MM.1S (cell line): ENCODE measurements at places on chromosomes 1 and 21.

DNA sequence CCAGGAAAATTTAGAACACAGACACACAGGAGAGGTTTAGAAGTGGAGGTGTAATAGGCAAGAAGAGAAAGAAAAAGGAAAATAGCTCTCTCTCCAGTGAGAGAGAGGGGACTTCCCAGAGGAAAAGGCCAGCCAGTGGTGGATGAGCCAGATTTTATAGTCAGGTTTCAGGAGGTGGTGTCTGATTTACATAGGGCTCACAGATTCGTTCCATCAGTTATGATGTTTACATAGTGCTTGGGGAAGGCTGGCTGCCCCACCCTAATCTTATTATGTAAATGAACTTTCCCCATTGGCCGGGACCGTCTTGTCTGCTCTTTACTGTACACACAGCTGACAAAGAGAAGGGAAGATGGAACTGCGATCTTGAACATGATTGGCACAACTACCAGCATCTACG is 797.3 kb downstream of the PLA2G4A start:
- no peaks in the 10 kb centered on the region for H3K27me3 ChIP-seq
- DNase-seq: no peak
- H3K27ac ChIP-seq: no peak overlapping the region
- H3K4me3 ChIP-seq: no peak overlapping the region
- no peaks in the 10 kb centered on the region for H3K36me3 ChIP-seq

- no peaks in the 10 kb centered on the region for H3K27me3 ChIP-seq
- H3K36me3 ChIP-seq: no peaks in the 10 kb centered on the region
- DNase-seq: no peak
- H3K4me3 ChIP-seq: no peak overlapping the region
Measured at GRCh38 chr1:228079601-228080263, 2.8 kb upstream of the ARF1 start.

GRCh38 chr1:229287267-229287666 is 16.4 kb downstream of the RAB4A start:
- no peak overlapping the region for H3K27ac ChIP-seq
- no peaks in the 10 kb centered on the region for H3K27me3 ChIP-seq
- no peak overlapping the region for H3K4me3 ChIP-seq

GRCh38 chr21:36235058-36235582 is 78.5 kb downstream of the DOP1B start:
- H3K27me3 ChIP-seq: no peaks in the 10 kb centered on the region
- no peaks in the 10 kb centered on the region for H3K4me1 ChIP-seq
- no peak overlapping the region for H3K27ac ChIP-seq
- no peaks in the 10 kb centered on the region for H3K36me3 ChIP-seq

DNA sequence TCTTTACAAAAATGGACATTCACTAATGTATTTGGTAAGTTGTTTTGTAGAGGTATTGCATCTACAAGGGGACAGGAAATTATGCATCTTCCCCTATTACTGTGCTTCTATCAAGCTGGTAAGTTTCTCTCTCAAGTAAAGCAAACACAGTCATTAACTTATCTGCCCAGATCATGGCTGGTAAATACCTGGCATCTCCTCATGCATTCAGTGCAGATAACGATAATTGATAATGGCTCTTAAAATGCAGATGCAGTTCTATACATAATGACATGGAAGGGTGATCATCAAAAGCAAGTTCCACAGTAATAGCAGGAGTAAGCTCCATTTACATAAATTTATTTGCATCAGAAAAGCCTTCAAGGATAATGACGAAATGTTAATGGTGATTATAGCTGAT is 122.4 kb downstream of the SIPA1L2 start:
- no peak overlapping the region for H3K4me3 ChIP-seq
- DNase-seq: no peak
- H3K36me3 ChIP-seq: no peaks in the 10 kb centered on the region
- no peak overlapping the region for H3K27ac ChIP-seq
- no peaks in the 10 kb centered on the region for H3K27me3 ChIP-seq
- no peaks in the 10 kb centered on the region for H3K4me1 ChIP-seq

- no peaks in the 10 kb centered on the region for H3K27me3 ChIP-seq
- H3K27ac ChIP-seq: no peak overlapping the region
- DNase-seq: no peak
- H3K4me1 ChIP-seq: no peaks in the 10 kb centered on the region
Measured at GRCh38 chr1:181445436-181445835, 37.9 kb upstream of the CACNA1E start.

- H3K27ac ChIP-seq: no peak overlapping the region
- no peaks in the 10 kb centered on the region for H3K4me1 ChIP-seq
- no peaks in the 10 kb centered on the region for H3K36me3 ChIP-seq
- H3K27me3 ChIP-seq: peaks cover 88% of the 10 kb centered on the region
- H3K4me3 ChIP-seq: no peak overlapping the region
Measured at GRCh38 chr1:10888291-10888690, 91.8 kb upstream of the CASZ1 start.

DNA sequence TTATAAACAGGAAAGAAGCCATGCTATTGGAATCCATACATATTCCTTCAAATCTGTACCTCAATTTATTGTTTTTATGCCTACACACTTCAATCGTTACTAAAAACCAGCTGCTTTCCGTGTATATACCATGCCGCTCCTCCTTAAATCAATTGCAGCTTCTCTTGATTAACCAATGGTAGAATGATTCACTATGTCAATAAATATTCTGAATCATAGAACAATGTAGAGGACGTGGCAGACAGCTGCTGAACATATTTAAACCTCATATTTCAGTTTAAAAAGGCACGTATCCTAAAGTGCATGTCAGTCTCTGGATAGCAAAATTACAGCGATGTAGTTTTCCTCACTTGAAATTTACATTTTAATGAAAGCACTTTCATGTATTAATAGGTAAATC is 100.4 kb downstream of the MRPL39 start:
- H3K4me1 ChIP-seq: no peaks in the 10 kb centered on the region
- no peaks in the 10 kb centered on the region for H3K27me3 ChIP-seq
- H3K4me3 ChIP-seq: no peak overlapping the region
- no peaks in the 10 kb centered on the region for H3K36me3 ChIP-seq
- no peak overlapping the region for H3K27ac ChIP-seq

DNA sequence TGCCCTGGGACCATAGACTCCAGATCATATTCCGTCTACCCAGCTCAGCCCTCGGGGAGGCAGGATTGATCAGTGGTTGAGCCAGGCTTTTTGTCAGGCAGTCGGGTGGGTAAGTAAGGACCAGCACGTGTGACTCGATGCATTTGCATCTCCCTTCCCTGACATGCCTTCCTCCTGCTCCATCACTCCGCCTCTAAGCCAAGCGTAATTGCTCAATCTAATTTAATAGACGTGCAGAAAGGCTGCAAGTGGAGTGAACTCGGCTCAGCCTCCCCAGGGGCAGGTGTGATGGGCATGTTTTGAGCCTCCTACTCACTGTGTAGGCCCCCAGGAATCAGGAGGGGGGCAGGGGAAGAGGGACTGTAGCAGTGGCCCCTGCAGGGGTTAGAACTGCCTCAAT is 34.6 kb upstream of the GRIK3 start:
- H3K36me3 ChIP-seq: no peaks in the 10 kb centered on the region
- H3K27ac ChIP-seq: no peak overlapping the region
- H3K27me3 ChIP-seq: peaks cover 94% of the 10 kb centered on the region
- no peak for DNase-seq

DNA sequence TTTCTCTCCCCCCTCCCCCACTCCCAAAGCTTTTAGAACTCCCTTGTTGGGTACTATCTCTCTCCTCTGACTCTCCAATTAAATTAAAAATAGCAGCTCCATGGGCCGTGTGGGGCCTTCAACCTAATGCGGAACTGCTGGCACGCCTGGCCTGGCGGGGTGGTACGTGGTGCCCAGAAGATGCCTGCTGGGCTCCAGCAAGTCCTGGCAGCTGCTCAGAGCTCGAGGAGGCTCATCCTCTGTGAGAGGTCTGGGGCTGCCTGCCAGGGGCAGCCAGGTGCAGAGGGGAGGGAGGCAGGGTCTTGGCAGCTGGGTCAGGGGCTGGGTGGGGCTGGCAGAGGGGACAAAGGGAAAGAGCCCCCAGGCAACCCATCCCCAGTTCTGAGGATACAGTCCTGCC is 74.4 kb downstream of the ACTL8 start:
- no peaks in the 10 kb centered on the region for H3K36me3 ChIP-seq
- DNase-seq: no peak
- no peak overlapping the region for H3K4me3 ChIP-seq
- H3K4me1 ChIP-seq: no peaks in the 10 kb centered on the region
- H3K27ac ChIP-seq: no peak overlapping the region

DNA sequence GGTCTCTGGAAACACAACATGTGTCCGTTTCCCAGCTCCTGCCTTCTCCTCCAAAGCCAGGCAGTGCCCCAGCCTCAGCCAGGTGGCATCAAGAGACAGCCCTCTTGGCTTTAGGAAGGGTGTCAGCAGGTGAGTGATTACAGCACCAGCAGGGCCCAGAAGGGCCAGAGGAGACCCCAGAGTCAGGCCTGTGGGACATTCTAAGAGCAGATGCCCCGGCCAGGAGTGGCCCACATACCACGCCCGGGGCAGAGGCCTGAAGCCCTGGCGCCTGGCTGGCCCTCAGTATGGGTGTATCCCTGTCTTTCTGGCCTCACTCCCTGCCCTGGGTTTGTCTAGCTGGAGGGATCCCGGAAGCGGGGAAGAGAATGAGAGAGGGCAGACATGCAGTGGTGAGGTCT is 109.2 kb downstream of the CASZ1 start:
- H3K27ac ChIP-seq: no peak overlapping the region
- peaks cover 100% of the 10 kb centered on the region for H3K27me3 ChIP-seq
